ENCODE measurements at places on chromosomes 3 and 15.

DNA sequence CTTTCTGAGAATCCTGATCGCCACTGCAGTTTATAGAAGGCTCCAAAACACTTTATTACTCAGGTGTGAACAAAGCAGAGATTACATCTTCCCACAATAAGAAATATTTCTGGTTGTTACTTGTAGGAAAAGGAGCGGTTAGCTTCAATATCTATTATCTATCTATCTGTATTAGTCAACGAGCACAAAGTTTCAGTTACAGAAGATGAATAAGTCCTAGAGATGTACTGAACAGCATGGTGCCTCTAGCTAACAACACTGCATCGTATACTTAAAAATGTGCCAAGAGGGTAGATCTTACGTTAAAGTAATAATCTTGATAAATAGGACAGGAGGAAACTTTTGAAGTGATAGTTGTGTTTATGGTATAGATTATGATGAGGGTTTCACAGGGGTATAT is 10.9 kb upstream of the CCR3 start:
- no peak for DNase-seq

DNA sequence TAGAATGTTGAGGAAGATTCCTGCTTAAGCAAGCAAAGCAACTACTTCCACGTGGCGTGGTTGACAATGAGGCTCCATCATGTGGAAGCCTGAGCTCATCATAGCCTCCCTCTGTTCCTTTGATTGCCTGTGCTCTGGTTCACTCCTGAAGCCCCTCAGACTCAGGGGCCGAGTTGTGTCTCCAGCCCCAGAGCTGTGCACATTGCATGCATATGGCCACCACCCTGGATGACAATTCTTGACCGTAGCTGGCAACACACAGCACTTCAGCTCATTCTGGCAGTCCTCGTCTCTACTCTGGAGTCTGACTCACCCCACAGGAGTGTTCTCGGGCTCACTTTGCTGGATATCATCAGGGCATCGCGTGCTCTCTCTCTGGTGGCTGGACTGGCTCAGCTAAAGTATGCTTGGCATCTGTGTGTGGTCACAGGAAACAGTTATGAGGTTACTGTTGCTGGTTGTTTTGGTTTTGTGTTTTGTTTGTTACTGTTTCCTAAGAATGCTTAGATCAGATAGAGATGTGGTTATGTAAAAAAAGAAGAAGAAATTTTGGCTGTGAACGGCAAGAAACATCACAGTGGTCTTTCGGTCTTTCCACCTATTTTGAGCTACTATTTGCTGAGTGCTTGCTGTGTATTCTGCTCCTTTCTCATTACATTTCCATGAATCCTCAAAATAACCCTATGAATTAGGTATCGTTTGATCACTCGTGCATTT is 41.6 kb upstream of the MRPS22 start:
- peak; percentile 94 for DNase-seq

GRCh38 chr15:51825698-51826097 is 3.8 kb upstream of the TMOD3 start:
- DNase-seq: no peak

DNA sequence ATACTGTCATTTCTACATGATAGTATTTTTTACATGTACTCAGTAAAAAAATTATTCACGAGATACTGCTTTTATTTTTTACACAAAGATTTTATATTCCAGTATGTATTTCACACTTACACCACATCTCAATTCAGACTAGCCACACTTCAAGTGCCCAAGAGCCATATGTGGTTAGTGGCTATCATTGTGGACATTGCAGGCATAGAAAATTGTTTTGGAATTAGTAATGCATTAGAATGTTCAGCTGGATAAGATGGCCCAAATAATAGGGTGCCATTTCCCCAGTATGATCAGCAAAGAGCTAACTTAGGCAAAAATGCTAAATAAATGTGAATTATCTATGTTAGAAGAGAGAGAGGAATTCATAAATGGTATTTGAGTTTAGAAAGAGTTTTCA is 203.8 kb upstream of the MCTP2 start:
- DNase-seq: no peak

DNA sequence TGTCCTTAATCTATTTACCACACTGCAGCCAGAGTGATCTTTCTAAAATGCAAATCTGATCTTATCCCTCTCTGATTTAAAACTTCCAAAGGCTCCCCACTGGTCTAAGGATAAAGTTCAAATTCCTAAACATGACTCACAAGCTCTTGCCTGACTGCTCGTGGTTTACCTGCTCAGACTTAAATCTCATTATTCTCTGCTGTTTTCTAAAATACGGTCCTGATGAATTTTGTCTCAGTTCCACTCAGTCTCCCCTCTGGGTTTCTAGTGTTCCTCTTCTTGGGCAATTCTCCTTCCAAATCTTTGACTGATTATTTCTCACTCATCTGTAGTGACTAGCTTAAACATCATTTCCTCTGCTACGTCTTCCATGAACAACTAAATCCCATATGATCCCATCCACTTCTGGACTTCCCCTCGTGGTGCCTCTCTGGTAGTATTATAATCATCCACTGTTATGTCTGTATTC is 108.3 kb downstream of the P3H2 start:
- DNase-seq: peak; percentile 70

DNA sequence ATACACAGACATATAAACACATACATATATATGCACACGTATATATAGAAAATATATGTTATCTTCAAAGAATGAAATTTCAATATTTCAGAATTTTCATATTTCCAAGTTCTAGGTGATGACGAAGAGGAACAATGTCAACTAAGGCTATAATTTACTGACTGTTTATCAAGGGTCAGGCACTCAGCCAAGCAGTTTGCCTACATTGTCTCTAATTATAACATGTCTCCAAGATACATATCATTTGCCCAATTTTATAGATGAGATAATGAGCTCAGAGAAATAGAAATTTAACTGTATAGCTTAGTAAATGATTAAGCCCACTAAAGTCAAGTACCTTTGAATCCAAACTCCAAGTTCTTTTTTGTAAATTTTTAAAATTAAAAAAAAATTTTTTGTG is 99.9 kb upstream of the PLSCR4 start:
- DNase-seq: no peak

DNA sequence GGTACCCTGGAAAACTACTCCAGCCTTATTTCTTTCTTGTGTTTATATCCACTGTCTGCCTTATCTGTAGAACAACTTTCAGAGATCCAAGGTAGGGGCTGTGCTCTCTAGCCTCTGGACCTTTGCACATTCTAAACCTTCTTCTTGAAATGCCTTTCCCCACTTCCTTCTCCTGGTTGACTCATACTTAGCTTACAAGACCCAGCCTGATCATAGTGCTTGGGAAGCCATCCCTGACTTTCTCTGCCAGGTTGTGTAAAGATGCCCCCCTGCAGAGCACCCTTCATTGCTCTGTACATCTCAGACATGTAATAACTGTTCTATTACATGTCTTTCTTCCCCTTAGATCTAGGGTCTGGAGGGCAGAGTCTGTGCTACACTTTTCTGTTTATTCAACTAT is 50.1 kb downstream of the PPM1L start:
- peak; percentile 18 for DNase-seq

GRCh38 chr15:87764461-87765240 is 491.9 kb downstream of the NTRK3 start:
- DNase-seq: peak; percentile 16

GRCh38 chr15:63990454-63990853 is 55.8 kb downstream of the DAPK2 start:
- no peak for DNase-seq

DNA sequence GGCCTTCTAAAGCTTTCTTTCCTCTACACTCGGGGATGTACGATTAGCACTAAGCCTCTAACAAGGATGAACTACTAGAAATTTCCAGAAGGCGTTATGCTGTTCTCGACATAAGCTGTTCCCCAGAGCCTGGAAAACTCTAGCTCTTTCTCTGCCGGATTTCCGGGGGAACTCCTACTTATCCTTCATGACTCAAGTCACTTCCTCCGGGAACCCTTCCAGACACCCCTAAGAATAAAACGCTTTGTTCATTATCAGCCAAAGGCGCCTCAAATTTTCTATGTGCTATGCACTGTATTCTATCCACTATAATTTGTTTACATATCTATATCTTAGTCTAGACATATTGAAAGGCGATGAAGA is 455 bp upstream of the SNAP23 start:
- no peak for DNase-seq

GRCh38 chr3:177906126-177906511 is 630.1 kb upstream of the KCNMB2 start:
- DNase-seq: no peak

DNA sequence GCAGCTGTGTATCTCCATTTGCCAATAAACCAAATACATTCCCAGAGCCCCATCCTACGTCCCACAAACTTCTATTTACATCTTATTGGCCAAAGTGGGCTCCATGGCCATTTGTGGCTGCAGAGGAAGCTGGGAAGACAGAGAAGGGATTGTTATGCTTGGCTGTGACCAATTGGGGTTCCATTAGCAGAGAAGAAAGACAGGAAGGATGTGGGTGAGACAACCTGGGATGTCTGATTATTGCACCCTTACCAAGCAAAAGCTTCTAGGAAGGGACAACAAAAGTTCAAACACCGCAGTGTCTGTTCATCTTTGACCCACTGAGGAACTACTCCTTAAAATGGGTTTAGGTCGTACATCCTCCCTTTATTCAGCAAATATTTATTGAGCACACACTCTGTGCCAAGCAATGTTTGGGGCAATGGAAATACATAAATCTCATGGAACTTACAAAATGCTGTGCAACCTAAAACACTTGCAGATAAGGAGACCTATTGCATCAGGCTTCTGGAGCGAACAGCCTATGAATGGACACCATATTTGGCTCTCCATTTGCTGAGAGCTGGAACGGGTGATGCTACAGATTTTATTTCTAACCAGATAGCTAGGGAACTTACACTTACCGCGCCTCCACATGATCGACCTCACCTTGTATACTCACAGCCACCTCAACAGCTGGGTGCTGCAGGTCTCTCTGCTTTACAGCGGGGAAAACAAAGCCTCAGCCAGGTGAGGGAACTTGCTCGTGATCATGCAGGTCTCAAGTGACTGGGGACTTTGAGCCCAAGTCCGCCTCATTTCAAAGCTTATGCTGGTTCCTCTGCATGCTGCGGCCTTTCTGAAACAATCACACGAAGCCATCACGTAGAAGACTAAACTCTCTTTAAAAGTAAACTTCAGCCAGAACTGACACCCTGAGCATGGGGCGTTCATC is 21.4 kb upstream of the NR2E3 start:
- no peak for DNase-seq

DNA sequence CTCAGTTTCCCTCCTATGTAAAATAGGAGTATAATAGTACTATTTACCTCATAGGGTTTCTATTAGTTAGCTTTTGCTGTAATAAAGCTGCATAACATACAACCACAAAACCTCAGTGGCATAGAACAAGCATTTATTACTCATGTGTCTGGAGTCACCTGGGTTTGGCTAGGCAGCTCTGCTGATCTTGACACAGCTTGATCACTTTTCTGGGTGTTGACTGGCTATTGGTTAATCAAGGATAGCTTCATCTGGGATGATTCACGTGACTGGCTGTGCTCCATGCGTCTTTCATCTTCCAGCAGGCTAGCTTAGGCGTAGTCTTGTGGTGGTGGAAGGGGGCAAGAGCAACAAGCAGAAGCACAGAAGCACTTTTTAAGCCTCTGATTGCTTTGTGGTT is 112.6 kb downstream of the SQOR start:
- DNase-seq: peak; percentile 71

DNA sequence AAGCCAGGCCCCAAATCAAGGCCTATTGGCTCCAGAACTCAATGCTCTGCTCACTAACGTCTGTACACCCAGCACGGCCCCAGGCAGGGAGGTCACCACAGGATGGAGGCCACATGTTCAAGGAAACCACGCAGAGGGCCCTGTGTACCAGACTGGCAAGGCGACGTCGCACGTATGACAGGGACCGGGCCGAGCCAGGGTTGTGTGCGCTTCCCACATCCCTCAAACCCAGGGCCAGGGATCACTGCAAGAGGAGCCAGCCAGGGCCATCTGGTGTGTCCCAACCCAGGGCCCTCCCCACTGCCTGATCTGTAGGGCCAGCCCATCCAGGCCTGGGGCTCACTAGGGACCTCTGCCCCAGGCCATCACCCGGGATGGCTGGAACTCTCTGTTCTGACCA is 62.0 kb downstream of the ZNF445 start:
- no peak for DNase-seq

- no peak for DNase-seq
Observed at GRCh38 chr15:80251428-80252120, 439 bp downstream of the CTXND1 start.

DNA sequence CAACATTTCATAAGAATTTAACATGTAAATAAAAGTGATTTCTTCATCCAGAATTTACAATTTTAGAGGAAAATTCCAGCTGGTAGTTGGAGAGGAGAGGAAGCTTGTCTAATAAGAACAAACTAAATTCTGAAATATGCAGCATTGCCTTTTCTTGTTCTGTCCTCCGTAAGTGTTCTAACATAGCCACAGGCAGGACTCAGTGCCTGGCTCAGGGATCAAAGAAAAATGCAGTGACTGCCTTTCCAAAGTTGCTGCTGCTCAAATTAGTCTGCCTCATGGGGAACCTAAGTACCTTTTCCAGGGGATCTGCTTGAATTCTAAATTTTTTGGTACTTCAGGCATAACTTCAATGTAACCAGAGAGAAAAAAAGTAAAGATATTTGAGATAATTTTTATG is 713.0 kb upstream of the CADM2 start:
- DNase-seq: no peak

DNA sequence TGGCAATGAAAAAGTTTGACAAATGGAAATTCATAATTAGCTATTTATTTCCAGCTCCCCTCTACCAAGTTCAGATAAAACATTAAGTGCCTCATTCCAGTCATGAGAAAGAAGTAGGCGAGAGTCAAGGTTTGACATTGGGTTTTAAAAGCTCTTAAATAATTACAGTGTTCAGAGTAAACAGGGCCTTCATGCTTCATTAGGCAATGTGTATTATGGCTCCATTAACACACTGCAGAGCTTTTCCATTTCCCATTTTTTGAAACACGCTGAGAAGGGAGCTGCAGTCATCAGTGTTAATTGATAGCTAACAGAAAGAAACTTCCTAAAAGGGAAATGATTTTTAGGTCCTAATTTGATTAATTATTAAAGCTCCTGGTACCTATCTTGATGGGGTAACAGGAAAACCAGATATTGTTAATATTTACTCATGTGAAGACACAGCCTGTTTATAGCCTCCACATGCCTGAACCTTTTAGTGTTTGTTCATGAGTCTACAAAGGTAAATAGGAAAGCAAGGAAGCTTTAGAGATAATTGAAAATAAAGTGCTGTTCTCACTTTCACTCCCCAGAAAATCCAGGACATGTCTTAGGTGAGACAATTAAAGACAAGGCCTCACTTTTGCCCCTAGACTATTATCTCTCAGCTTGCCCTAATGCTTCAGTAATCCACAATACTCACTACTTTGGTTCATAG is 28.7 kb downstream of the SST start:
- no peak for DNase-seq
